LHCN-M2 (cell line): ENCODE measurements at places on chromosomes 5 and 9.

DNA sequence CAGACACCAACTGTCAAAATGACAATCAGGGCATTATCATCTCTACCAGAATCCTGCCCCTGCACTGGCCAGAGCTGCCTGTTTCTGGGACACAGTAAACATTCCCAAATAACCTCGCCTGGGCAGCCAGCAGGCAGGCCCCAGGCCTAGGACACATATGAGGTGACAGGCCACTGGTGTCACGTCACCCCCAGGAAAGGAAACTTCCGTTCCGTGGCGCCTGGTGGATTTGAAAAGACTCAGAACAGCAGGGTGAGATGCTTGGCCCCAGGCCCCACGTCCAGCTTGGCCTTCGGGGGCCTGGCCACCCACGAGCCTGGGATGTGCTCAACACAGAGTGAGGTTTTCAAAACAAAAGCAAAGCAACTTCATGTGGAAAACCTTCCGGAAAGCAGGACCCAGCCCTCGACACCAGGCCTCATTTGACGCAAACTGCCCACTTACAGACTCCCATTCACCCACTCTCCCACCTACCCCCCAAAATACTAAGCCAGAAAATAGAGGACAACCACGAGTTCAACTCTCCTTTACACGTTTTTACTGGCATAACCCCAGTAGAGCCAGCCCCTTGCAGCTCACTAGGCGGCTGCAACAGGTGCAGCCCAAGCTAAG is 1.2 kb downstream of the SEMA4D start:
- no peak for DNase-seq

- DNase-seq = no peak
These were observed 98.2 kb downstream of the CEMIP2 start for GRCh38 chr9:71670121-71670520.

- peak; percentile 62 for DNase-seq
These were observed 491.1 kb downstream of the CCDC171 start for GRCh38 chr9:16043756-16044578.

GRCh38 chr9:130259044-130259443 is 6.5 kb upstream of the HMCN2 start:
- DNase-seq = no peak
